ENCODE measurements at places on chromosomes 2 and 18.

DNA sequence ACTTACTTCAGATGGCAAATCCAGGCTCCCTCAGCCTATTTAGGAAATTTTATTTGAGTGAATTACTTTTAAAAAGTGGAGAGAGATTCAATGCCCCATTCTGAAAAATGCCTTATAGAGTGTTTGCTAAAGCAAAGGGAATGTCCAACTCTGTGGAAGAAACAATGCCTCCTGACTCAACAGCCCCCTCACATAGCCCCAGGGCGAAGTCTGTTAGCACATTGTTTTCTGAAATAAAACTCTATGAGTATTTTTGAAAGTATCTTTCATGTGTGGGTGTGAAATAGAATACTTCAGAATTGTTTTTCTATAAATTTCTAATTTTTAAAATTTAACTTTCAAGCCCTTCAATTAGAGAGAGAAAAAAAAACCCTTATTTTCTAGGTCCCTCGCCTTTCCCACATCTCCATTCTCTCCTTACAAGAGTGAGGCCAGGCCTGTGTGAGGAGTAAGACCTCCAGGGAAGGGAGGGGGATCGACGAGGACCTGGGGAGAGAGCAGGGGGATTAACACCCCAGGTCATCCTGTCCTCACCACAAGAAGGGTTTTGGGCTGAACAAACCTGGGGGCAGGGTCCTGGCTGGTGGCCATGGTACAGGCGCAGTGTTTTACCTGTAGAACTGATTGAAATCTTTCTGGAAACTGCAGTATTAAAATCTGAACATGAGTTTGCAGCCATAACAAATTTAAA is 141.4 kb downstream of the SNTG2 start:
- no peaks in the 10 kb centered on the region for H3K27me3 ChIP-seq
- no peaks in the 10 kb centered on the region for H3K4me1 ChIP-seq
- H3K36me3 ChIP-seq, result no peaks in the 10 kb centered on the region

GRCh38 chr2:71611247-71611646 is 157.9 kb downstream of the DYSF start:
- DNase-seq, result no peak
- H3K27ac ChIP-seq, result no peak overlapping the region
- H3K4me3 ChIP-seq, result no peak overlapping the region
- H3K4me1 ChIP-seq, result peaks cover 21% of the 10 kb centered on the region
- H3K36me3 ChIP-seq, result no peaks in the 10 kb centered on the region

DNA sequence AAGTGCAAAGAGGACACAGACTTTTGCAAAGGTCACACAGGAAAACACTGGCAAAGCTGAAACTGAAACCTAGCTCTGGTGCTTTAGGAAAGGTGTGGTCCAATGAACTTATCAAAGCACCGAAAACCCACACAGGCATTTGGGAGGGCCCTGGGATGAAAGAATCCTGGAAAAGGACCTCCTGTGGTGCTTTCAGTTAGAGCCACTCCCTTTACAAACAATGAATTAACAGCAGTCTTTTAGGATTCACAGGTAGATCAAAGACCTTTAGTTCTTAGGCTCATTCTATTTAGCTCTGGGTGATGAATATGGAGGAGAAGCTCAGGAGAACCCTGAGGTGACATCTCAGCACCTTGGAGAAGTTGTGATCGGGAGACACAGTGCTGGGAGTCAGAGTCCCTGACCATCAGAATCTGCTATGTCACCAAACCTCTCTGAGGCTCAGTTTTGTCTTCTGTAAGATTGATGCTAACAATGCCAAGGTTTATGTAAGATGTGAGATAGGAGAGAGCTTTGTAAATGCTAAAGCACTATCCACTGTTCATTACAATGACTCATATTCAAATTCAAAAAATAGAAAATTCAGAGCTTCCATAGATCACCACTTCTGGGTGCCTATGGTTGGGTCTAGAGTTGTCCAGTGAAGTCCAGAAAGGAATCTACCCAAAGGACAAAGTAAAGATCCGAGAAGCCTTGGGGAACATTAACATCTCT is 39.3 kb downstream of the VSNL1 start:
- no peak overlapping the region for H3K4me3 ChIP-seq
- DNase-seq, result no peak
- H3K27me3 ChIP-seq, result no peaks in the 10 kb centered on the region
- no peaks in the 10 kb centered on the region for H3K4me1 ChIP-seq
- H3K36me3 ChIP-seq, result no peaks in the 10 kb centered on the region
- H3K27ac ChIP-seq, result no peak overlapping the region

GRCh38 chr2:86426271-86426670 is 14.9 kb upstream of the KDM3A start:
- H3K27me3 ChIP-seq, result no peaks in the 10 kb centered on the region
- H3K36me3 ChIP-seq, result no peaks in the 10 kb centered on the region
- H3K4me3 ChIP-seq, result no peak overlapping the region

DNA sequence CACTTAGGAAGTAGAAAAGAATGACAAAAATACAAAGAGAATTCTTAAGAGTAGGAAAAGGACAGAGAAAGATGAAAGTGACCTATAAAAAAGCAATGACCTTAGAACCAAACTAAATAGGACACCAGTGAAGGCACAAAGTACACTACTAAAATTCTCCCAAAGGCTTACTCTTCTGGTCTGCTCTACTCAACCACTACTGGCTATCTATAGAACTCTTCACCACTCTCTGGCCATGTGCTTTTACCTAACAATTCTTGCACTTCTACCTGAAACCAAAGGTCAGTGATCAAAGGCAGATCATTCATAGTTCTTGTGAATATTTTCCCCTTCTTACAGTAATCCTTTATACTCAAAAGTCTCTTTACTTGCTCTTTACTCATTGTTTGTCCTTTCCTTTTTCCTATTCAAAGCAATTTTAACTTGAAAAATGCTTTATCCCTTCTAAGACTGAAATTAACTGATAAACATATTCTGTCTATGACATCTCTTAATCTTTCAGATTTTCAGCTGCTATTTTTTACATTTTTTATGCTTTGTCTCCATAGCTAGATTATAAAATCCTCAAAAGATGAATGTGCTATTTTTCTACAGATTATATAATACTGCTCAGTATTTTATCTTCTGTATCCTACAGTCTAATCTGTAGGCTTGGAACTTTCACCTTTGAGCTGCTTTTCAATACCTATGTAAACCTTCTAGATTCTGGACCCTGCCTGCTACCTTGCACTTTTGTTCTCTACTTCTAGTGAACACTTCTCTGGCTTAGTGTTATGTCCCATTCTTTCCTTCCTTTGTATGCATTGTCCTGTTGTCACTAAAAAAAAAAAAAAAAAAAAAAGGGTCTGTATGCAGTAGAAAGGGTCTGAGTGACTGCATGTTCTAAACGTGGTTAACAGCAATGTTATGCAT is 64.6 kb downstream of the NCKAP1 start:
- peaks cover 17% of the 10 kb centered on the region for H3K36me3 ChIP-seq
- no peaks in the 10 kb centered on the region for H3K27me3 ChIP-seq
- H3K27ac ChIP-seq, result no peak overlapping the region
- H3K4me1 ChIP-seq, result no peaks in the 10 kb centered on the region
- H3K4me3 ChIP-seq, result no peak overlapping the region

DNA sequence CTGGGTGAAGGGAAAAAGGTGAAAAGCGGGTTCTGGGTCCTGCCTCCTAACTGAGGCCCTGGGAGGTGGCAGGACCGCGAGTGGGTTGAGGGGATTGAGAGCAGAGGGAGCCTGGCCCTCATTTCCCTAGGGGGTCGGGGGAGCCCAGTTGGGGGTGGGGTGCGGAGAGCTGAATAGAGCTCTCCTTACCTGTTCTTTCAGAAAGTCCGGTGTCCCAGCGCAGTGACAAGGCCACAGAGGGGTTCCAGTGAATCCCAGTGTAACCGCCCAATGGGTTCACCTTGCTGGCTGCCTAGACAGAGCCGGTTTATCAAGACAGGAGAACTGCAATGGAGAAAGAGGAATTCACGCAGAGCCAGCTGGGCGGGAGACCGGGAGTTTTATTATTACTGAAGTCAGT is 22.4 kb downstream of the TMEM177 start:
- H3K27ac ChIP-seq, result no peak overlapping the region
- H3K27me3 ChIP-seq, result no peaks in the 10 kb centered on the region
- no peaks in the 10 kb centered on the region for H3K4me1 ChIP-seq
- H3K4me3 ChIP-seq, result no peak overlapping the region

GRCh38 chr2:190052307-190052706 is 10.2 kb downstream of the MSTN start:
- H3K36me3 ChIP-seq, result no peaks in the 10 kb centered on the region
- no peaks in the 10 kb centered on the region for H3K27me3 ChIP-seq
- H3K27ac ChIP-seq, result no peak overlapping the region
- DNase-seq, result no peak

DNA sequence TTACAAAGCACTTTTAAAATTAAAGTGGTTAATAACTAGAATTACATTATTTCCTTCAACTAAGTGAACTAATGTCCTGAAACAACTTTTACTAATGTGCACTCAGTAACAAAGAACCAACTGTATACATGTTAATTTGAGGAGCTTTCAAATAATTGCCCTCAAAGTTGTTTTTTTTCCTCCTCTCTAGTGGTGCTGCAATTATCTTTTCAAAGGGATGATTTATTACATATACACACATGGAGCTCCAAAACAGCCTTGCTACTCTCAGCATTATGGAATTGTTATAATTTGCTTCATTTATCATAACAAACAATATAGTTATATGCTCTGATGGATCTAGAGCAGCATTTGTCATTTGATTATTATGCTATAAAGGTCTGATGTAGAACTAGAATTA is 246.3 kb upstream of the RASGRP3 start:
- H3K27ac ChIP-seq, result peak overlapping the region; percentile 67
- no peaks in the 10 kb centered on the region for H3K27me3 ChIP-seq
- no peaks in the 10 kb centered on the region for H3K36me3 ChIP-seq
- H3K4me3 ChIP-seq, result no peak overlapping the region
- DNase-seq, result no peak

GRCh38 chr2:241890524-241891235 is 21.2 kb downstream of the RTP5 start:
- no peak for DNase-seq
- peaks cover 6% of the 10 kb centered on the region for H3K27me3 ChIP-seq
- no peaks in the 10 kb centered on the region for H3K36me3 ChIP-seq
- no peak overlapping the region for H3K4me3 ChIP-seq

- H3K4me3 ChIP-seq, result no peak overlapping the region
- no peaks in the 10 kb centered on the region for H3K36me3 ChIP-seq
- H3K4me1 ChIP-seq, result no peaks in the 10 kb centered on the region
- no peak for DNase-seq
These were observed 45.2 kb upstream of the RAB6C start for GRCh38 chr2:129934044-129934822.

- no peaks in the 10 kb centered on the region for H3K27me3 ChIP-seq
- DNase-seq, result no peak
- no peak overlapping the region for H3K4me3 ChIP-seq
- H3K36me3 ChIP-seq, result no peaks in the 10 kb centered on the region
- no peaks in the 10 kb centered on the region for H3K4me1 ChIP-seq
These were observed 409.8 kb downstream of the GPD2 start for GRCh38 chr2:156845806-156846558.

- no peaks in the 10 kb centered on the region for H3K27me3 ChIP-seq
- no peak overlapping the region for H3K4me3 ChIP-seq
- DNase-seq, result no peak
- no peaks in the 10 kb centered on the region for H3K4me1 ChIP-seq
These were observed 125.8 kb upstream of the EFEMP1 start for GRCh38 chr2:56049233-56049845.

DNA sequence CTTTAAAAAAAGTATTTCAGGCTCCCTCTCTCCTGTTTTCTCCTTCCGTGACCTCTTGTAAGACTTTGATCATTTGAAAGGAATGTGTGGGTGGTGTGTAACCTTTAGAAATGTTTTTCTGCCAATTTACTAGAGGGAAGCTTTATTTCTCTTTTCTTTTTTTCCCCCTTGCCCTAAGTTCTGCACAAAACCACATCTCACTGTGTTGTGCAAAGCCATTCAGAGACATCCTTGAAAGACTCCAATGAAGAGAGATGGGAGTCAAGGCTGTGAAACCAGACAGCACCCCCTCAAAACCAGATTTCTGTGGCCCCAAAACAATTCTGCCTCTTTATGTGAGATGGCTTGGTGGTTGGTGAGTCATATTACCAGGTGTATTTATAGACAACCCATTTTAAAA is 184.6 kb upstream of the ERBB4 start:
- no peak overlapping the region for H3K4me3 ChIP-seq
- no peaks in the 10 kb centered on the region for H3K36me3 ChIP-seq
- no peaks in the 10 kb centered on the region for H3K4me1 ChIP-seq
- DNase-seq, result no peak

GRCh38 chr18:40402052-40402451 is 1553.0 kb upstream of the PIK3C3 start:
- H3K27ac ChIP-seq, result no peak overlapping the region
- no peaks in the 10 kb centered on the region for H3K27me3 ChIP-seq
- DNase-seq, result no peak
- no peaks in the 10 kb centered on the region for H3K36me3 ChIP-seq

GRCh38 chr18:56189615-56190014 is 448.8 kb downstream of the TXNL1 start:
- H3K27ac ChIP-seq, result no peak overlapping the region
- H3K4me1 ChIP-seq, result no peaks in the 10 kb centered on the region
- no peaks in the 10 kb centered on the region for H3K27me3 ChIP-seq
- no peak for DNase-seq
- H3K36me3 ChIP-seq, result no peaks in the 10 kb centered on the region

- H3K36me3 ChIP-seq, result no peaks in the 10 kb centered on the region
- no peak overlapping the region for H3K27ac ChIP-seq
- no peaks in the 10 kb centered on the region for H3K27me3 ChIP-seq
- H3K4me1 ChIP-seq, result no peaks in the 10 kb centered on the region
These were observed 11.9 kb downstream of the NYAP2 start for GRCh38 chr2:225411452-225411851.

GRCh38 chr2:94879982-94880377 is 8.8 kb downstream of the TEKT4 start:
- no peaks in the 10 kb centered on the region for H3K4me1 ChIP-seq
- H3K4me3 ChIP-seq, result no peak overlapping the region
- DNase-seq, result no peak
- no peak overlapping the region for H3K27ac ChIP-seq
- no peaks in the 10 kb centered on the region for H3K36me3 ChIP-seq

GRCh38 chr2:190466819-190467446 is 58.8 kb downstream of the MFSD6 start:
- H3K4me1 ChIP-seq, result peaks cover 34% of the 10 kb centered on the region
- peaks cover 4% of the 10 kb centered on the region for H3K36me3 ChIP-seq
- no peak for DNase-seq
- H3K27me3 ChIP-seq, result no peaks in the 10 kb centered on the region
- H3K27ac ChIP-seq, result peak overlapping the region; percentile 66

DNA sequence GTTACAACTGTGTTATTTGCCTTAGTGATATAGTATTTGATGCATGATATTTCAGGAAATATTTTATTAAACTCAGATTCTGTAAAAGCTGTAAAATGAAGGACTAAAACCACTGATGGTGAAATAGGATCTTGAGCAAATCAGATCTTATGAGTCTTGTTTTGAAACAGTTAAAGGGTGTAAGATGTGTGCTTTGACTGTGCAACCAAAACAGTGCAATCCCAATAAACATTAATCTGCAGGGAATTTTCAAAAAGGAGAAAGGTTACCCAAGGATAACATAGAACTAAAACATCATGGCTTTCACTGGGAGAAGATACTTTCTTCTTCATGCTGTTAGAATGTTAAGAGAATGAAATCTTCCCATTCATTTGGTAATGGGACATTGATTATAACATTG is 378.7 kb downstream of the PARD3B start:
- no peak overlapping the region for H3K4me3 ChIP-seq
- no peaks in the 10 kb centered on the region for H3K4me1 ChIP-seq
- H3K27me3 ChIP-seq, result no peaks in the 10 kb centered on the region
- no peaks in the 10 kb centered on the region for H3K36me3 ChIP-seq

Measured in tibial artery (tissue), 4 donors.